ENCODE measurements at places on chromosomes 4 and X. TPM values are rescaled to one million over a fixed set of nuclear protein-coding genes. Genes with fewer than 3 reads are reported as not detected.

Gene FAM236B
- not detected for total RNA-seq

- no peak for DNase-seq
Measured at GRCh38 chr4:96407225-96407624, 567.3 kb downstream of the PDHA2 start.

GRCh38 chr4:186348433-186348832, 82.4 kb downstream of the F11 start:
- no peak for DNase-seq

GRCh38 chr4:10075158-10075863, 41.3 kb downstream of the WDR1 start:
- no peak for DNase-seq

DNA sequence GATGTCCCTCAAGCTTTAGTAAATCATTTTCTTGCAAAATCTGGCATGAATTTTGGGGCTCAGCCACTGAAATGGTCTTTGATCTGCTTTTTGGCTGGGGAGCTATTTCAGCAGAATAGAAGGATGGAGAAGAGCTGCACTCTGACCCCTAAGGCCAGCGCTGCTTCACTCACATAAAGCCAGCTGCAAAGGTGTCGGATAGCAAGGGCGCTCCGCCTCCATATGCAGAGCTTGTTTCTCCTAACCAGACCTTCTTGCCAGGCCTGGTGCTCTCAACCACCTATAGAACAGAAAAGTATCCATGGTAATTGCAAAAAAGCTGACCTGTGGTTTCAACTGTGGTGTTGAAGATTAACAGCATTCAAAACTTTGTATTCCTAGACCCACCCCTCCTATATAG, 24.1 kb upstream of the COQ2 start:
- DNase-seq: no peak

DNA sequence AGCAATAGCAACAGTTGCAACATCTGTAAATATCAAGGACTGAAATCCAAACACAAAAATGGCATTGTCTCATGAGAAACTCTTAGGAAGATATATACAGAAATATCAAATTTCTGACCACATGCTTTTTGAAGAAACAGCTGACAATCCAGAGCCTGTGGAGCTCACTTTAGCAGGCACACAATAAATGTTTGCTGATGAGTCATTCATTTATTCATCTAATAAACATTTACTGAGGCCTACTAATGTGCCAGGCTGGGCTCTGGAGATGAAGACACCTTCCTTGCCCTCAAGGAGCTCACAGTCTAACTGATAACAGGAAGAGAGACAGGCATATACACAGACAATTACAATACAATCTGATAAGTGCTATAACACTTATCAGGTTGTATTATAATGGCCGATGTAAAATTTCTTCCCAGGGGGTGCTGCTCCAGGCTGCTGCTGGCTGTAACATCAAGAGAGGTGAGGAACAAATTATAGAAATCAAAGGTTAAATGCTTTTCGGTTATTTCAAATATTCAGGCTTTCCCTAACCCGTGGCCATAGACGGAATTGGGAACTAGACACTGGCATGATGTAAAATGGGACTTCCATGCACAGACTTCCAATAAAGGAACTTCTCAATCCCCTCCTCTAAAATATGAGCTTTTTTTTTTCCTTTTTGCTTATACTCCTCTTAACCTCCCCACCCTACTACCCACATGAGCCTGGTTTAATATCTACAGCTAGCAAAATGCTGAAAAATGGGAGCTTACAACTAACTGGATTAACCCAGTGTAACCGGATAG, 16.8 kb upstream of the ZCCHC13 start:
- DNase-seq: no peak

- no peak for DNase-seq
Measured at GRCh38 chr4:155530290-155530689, 136.4 kb upstream of the GUCY1A1 start.

- no peak for DNase-seq
Measured at GRCh38 chr4:77613267-77613666, 7.6 kb downstream of the CXCL13 start.

- DNase-seq: no peak
Measured at GRCh38 chr4:129138810-129139496, 43.0 kb downstream of the C4orf33 start.

DNA sequence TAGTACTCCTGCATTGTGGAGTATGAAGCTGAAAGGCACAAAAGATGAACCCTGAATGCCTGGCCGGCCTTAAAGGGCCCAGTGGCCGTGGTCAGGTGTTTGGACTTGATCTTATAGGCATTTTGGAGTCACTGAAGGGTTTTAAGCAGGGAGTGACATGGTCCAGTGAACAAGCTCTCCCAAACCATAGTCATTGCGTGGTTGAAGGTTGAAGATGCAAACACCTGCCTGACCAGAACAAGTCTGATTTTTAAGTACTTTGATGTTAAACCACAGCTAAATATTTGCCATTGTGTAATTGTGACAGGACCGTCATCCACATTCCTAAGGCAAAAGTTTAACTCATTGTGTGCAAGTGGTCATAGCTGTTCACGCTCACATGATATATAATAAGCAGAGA, 3.3 kb downstream of the STK32B start:
- DNase-seq: no peak

GRCh38 chr4:56513517-56513916, 7.9 kb downstream of the ARL9 start:
- DNase-seq: no peak

DNA sequence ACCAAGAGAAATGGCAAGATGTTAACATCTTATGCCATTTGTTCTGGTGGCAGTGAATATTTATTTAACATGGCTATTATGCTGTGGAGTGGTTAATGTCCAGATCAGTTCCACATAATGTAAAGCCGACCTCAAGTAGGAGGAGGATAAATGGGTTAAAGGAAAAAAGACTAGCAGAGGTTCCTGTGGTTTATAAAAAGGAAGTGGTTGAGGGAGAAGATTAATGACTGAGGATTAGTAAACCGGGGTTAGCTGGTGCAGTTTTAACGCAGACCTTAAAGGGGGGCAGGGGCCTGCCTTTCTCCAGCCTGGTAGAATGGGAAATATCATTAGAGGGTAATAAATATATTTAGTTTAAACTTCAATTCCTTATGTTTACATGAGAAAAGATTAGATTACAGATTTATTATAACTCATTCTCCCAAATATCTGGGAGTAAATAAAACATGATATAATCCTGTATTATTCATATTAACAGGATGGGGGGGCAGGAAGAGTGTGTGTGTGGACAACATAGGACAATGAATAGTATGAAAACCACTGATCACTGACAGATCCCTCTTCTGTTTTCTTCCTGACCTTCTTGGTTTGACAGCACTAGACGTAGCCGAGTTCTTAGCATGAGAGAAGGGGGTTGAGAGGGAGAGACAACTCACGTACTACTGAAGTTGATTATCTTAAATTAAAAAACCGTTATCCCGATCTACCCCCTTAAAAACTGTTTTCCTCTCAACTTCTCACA, 124.1 kb upstream of the LIMCH1 start:
- DNase-seq: no peak

DNA sequence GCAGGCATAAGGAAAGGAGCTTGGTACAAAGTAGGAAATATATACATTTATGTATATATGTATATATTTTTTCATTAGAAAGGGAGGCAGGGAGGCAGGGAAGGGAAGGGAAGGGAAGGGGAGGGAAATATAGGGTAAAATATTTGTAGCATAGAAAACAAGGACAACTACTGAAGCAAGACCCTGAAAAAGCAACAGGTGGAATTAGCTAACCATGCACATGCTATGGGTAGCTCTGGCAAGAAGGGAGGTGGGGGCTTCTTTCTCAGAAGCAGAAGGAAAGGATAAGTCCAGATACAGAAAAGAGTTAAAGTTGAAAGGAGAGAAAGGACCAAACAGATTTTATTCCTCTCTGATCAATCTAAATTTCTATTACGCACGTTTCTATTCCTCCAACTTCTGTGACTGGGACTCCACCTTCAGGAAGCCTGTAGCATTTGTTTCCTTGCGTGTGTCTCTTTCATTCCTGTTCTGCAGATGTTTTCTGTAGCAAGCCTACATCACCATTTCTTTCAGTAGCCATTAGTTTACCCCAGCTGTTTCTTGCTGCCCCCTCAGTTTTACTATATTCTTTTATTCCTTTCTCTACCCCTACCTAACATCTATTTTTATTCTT, 82.9 kb downstream of the OR13H1 start:
- no peak for DNase-seq

DNA sequence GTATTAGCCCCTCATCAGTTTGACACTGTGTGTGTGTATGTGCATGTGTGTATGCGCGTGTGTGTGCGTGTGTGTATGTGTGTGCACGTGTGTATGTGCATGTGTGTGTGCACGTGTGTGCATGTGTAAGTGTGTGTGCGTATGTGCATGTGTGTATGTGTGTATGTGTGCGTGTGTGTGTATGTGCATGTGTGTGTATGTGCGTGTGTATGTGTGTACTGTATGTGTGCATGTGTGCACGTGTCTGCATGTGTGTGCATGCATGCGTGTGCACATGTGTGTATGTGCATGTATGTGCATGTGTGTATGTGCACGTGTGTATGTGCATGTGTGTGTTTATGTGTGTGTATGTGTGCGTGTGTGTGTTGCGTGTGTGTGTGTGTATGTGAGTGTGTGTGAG, 31.1 kb upstream of the MXRA5 start:
- no peak for DNase-seq

Measured in activated CD4-positive, alpha-beta memory T cell treated with anti-CD3 and anti-CD28 coated beads, Interleukin-2, amount 10 ng/mL, durations not matched to agents 7 days and 5 days (primary cell).